ENCODE measurements at places on chromosomes 12 and 14.

GRCh38 chr12:3041558-3042164 lies 35.5 kb upstream of the TSPAN9 start:
- DNase-seq = no peak

DNA sequence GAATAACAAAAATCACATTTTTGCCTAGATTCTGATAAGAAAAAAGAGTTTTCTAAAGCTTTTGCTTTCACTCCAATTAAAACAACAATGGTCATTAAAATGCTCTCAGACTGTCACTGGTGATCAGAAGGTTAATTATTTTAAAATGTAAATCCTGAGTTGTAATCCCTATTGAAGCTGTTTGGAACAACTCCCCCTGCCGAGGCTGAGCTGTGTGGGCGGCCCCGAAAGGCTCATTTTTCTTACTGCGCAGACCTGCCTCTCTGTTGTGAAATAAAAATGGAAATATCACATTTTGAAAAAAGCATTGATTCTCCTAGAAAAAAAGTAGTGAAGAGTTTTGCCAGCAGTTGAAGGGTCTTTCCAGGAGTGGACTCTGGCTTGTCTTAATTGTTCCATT lies 174.8 kb upstream of the CDKN3 start:
- no peak for DNase-seq

GRCh38 chr12:114240288-114240687 lies 165.7 kb downstream of the TBX5 start:
- no peak for DNase-seq

GRCh38 chr12:94445662-94446061 lies 14.0 kb downstream of the CEP83 start:
- DNase-seq = no peak

- no peak for DNase-seq
Measured at GRCh38 chr14:22767323-22767589, 768 bp downstream of the OXA1L start.

DNA sequence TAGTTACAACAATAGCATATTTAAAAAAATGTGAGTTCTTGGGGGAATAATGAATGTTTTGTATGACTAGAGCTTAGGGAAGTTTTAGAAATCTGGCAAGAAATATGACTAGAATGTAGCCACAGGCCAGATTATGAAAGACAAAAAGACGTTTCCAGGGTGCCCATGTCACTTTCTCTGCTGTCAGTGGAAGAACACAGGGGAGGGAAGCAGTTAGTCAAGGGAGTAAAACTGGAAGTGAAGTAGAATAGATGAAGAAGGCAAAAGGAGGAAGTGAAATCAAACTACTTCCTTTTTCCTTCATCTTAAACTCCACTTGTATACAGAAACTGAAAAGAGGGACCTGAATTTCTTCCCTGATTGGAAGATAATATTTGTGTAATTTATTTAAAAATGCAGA lies 81.2 kb upstream of the ATP2B1 start:
- DNase-seq = no peak

- DNase-seq = no peak
Measured at GRCh38 chr12:45034861-45035265, 16.0 kb downstream of the DBX2 start.

DNA sequence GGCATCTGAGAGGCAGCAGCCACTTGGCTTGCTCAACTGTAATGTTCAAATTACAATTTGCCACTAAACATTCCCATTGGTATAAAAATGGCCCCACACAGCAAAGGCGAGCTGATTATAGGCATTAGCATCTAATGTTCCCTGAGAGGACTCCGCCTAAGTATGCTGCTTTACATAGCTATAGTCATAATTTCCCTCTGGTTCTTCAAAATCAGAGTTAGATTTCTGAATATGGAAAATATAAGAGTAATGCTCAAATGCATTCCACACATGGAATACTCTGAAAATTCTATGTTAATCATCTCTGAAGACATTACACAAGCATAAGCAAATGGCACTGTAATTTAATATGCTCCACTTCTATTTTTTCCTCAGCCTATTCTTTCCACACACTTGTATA lies 83.7 kb upstream of the BTG1 start:
- DNase-seq = no peak

- no peak for DNase-seq
Measured at GRCh38 chr12:119255314-119255713, 76.6 kb downstream of the HSPB8 start.

DNA sequence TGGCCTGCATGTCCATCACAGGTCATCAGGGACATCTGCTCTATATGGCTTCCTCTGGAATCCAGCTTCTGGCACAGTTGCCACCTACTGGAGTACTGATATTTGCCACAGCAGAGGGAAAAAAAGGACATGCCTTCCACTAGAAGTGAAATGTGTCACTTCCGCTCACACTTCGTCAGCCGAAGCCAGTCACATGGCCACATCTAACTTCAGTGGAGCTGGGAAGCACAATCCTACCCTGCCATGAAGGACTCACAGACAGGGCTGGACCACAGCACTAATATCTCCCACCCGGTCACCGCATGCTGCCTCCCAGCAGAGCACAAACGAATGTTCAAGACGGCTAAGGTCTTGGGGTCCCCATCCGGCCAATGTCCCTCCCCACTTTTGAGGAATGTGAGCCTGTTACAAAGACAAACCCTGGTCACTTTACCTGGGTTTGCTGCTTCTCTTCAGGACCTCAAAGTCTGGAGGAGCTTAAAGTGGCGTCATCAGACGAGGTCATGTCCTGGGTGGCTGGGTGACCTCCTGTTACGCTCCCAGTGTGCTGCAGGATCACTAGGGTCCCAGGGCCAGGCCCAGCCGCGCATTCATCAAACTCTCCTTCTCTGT lies 98.6 kb downstream of the GCH1 start:
- no peak for DNase-seq

- DNase-seq = no peak
Measured at GRCh38 chr12:57229046-57229633, 371 bp upstream of the SHMT2 start.

GRCh38 chr12:112535017-112535416 lies 116.3 kb downstream of the PTPN11 start:
- DNase-seq = no peak

GRCh38 chr14:57492859-57493258 lies 798 bp downstream of the CCDC198 start:
- DNase-seq = no peak

- no peak for DNase-seq
Measured at GRCh38 chr12:32400114-32400672, 835 bp downstream of the FGD4 start.

DNA sequence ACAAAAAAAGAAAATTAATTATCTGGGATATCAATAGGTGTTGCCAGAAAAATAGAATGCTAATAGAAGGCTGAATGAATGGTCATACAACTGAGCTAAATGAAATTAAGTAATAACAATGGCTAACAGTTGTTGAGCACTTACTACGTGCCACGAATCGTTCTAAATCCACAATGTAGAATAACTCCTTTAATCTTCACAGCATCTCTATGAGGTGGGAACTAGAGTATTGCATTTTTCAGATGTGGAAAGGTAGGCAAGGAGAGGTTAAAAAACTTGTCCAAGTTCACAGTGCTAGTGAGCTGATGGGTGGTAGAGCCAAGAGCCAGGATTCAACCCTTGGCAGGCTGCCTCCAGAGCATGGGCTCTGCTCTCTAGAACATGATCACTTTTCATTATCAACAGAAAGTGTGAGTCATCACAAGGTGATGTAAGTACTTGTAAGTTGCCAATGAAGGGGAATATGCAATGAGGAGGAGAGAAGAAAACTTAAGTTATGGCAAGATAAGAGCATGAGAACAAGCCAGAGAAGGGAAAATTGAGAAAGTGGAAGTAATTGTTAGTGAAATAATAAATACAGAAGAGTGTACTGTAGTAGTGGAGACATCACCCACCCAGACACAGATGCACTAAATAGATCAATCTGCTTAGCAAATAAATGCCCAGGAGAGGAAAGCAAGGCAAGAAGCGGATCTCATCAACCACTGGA lies 122.1 kb downstream of the PRKD1 start:
- no peak for DNase-seq

- DNase-seq = no peak
Measured at GRCh38 chr14:58981840-58982239, 206.6 kb upstream of the DAAM1 start.

GRCh38 chr12:108248011-108248410 lies 91.1 kb downstream of the CMKLR1 start:
- no peak for DNase-seq

GRCh38 chr12:105819549-105819948 lies 319.2 kb downstream of the NUAK1 start:
- no peak for DNase-seq

GRCh38 chr14:98962118-98962517 lies 309.9 kb downstream of the BCL11B start:
- no peak for DNase-seq

GRCh38 chr12:122480753-122481152 lies 20.0 kb downstream of the ZCCHC8 start:
- no peak for DNase-seq

- DNase-seq = no peak
Measured at GRCh38 chr12:104216521-104216924, 944 bp downstream of the TXNRD1 start.

- DNase-seq = no peak
Measured at GRCh38 chr12:12983420-12984035, 16.5 kb downstream of the HEBP1 start.

- no peak for DNase-seq
Measured at GRCh38 chr14:102971314-102971713, 48.9 kb downstream of the AMN start.

- DNase-seq = no peak
Measured at GRCh38 chr14:99004112-99004511, 267.9 kb downstream of the BCL11B start.

DNA sequence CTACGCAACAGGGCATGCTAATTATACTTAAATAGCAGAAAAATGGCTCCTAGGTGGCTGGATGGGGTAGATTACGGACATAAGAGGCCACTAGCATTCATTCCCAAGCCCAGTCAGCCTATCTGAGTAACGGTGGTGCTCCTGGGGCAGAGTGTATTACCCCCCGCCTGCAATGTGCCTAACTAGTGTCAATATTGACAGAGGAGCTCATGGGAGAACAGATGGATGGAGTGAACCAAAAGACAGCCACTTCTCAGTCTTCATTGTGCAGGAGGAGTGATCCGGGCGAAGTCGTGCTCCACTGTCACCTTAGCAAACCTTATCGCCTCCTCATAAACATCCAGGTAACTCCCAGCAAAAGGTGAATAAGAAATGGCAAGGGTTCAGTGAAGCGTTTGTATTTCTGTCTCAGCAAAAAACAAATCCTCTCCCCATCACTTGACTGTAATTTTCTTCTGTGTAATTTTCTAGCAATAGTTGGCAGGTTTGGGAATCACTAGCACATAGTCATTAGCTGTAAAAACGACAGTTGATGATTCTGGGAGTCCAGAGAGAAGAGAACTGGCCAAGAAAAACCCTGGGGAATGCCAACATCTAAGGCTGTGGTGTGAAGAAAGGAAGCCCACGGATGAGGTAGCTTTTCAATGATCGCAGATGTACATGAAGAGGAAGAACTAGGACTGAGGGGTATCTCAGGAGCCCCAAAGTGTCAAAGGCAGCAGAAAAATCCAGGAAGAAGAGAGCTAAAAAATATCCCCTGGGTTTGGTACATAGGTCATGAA lies 126.6 kb upstream of the BCL2L14 start:
- DNase-seq = no peak

DNA sequence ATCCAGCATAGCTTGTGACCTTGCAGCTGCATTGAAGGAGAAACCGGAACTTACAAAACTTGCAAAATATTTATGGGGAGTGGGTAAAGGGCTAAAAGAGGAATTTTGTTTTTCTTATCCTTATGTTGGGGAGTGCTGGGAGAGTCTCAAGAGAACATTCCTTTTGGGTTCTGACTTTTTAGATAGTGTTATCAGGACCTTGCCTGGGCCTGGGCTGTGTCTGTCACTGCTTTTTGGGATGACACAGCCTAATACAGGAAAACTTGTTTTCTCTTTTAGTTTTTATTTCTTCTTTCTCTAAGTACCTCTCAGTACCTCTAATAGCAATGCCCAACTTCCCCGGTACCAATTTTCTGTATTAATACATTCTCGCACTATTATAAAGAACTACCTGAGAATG lies 850.6 kb downstream of the RPS29 start:
- DNase-seq = no peak

DNA sequence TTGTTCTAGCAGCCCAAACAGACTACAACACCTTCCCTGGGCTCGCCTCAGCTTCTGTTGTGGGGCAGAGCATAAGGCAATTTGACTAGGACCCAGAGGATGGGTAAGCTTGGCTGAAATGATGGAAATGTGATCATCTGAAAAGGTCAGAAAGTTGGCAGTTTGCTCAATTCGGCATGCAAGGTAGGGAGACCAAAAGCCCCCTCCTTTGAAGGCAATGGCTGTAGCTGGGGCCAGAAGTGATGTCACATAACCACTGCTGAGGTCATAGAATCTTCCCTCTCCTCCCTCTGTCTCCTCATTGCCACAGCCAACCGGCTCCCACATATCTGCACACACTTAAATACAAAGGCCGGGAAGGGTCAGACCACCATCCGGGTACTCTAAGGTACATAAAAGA lies at the start of gene TPPP2:
TPPP2 (plus strand) TSS at position 301 of the 400 bp plus-strand sequence. CDS start 365 bp downstream, outside the sequence.
- DNase-seq = no peak

- no peak for DNase-seq
Measured at GRCh38 chr12:12930633-12931219, 21.2 kb downstream of the GPRC5D start.

DNA sequence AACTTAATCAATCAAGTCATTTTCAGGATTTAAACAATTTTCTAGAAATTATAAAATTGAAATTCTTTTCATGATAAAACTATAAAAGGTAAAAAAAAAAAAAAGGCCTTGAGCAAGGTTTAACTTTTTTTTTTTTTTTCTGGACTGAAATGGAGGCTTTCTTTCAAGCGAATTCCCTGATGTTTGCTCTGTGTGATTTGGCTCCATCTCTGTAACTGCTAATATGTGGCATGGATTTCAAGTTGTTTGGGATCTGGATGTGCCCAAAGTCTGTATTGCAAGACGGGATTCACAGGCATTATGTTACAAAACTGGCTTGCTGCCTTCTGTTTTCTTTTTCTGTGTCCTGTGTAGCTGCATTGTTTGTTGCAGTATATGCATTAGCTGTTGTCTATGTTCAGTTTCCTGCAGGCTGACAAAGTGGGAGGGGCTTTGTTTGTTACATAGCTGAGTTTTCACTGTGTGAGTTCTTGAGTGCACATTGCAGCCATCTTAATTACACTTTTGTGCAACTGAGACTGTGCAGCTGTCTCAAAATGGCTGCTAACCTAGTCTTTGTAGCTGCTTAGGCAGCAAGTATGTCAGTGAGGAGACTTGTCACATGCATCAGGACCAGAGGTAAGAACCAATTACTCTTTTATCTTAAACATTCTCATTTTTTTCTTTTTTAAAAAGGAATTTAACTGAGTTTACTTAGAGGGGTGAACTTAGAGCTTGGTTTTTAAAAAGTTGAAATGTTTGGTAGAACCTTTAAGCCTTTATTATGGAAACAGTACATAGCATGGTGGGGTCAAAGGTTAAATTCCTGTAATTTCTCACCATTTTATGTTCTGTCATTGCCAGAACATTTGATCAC lies 19.5 kb downstream of the ATF7IP start:
- DNase-seq = peak; percentile 21

GRCh38 chr12:48795550-48796455 lies 6.9 kb upstream of the ADCY6 start:
- DNase-seq = no peak

All from activated CD8-positive, alpha-beta memory T cell treated with anti-CD3 and anti-CD28 coated beads for 4 hours (primary cell).